ENCODE measurements at places on chromosomes 7 and 10.

DNA sequence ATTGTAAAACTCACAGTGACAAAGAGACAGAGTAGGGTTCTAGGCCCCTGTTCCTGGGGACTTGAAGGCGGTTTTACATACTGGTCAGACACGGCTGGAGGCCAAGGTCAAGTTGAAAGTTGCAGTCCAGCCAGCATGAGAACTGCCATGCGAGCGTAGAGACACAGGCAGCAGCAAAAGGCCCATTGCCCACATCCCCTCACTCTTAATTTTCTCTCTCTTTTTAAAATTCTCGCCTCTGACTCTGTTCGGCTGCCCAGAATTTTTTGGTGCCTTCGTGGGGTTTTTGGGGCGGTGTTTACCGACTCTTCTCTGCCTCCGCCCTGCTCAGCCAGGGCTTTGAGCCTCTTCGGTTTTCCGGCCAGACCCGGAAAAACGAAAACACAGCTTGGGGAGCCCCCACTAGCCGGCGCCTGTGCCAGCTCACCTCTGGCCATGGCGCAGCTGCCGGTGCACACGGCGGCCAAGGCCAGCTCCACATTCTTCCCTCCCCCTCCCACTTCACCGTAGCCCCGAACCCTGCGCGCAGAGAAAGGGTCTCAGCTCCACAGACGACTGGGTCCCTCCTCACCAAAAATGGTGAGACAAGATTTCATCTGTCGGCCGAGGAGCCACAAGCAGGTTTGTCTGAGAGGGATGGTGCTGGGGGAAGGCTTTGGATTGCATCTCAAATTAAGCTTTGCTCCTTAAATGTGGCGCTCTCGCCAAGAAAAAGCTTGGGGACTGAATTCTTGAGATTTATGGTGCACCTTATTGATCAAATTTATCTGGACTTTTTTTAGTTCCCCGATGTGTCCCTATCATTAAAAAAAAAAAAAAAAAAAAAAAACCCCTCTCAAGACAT, 2.3 kb upstream of the HOXA13 start:
- DNase-seq = no peak

GRCh38 chr10:118732245-118733165, 22.3 kb downstream of the CACUL1 start:
- no peak for DNase-seq

GRCh38 chr7:158035343-158035742, 552.3 kb downstream of the PTPRN2 start:
- DNase-seq = no peak

DNA sequence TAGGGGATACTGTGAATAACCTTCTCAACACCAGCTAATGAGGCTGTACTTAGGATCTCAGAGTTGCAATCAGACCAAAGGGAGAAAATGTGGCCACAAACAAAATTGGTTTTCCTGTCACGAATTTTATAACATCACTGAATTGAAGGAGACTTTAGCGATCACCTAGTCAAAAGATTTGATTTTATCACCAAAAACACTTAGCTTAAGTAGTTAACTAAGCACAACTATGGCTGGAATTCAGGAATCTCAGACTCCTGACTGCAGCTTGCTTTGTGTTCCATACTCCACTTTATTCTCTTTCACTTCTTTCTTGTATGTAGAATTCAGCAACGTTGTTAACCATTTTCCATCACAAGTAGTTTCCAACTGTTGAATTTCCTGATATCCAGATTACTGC, 152.0 kb downstream of the SLC16A9 start:
- DNase-seq = no peak

GRCh38 chr7:130178251-130178650, 27.0 kb downstream of the TMEM209 start:
- no peak for DNase-seq

Measured in activated T-helper 9 cell treated with anti-CD3 and anti-CD28 coated beads, Interleukin-2, amount 50 U/mL, for 16 hours (primary cell).